Activated naive CD8-positive, alpha-beta T cell treated with anti-CD3 and anti-CD28 coated beads, Interleukin-2, amount 50 U/mL, for 24 hours (primary cell): ENCODE measurements at places on chromosomes 2 and 18.
A peak's percentile ranks its signal among the peaks of the same experiment; 100 is the strongest.

DNA sequence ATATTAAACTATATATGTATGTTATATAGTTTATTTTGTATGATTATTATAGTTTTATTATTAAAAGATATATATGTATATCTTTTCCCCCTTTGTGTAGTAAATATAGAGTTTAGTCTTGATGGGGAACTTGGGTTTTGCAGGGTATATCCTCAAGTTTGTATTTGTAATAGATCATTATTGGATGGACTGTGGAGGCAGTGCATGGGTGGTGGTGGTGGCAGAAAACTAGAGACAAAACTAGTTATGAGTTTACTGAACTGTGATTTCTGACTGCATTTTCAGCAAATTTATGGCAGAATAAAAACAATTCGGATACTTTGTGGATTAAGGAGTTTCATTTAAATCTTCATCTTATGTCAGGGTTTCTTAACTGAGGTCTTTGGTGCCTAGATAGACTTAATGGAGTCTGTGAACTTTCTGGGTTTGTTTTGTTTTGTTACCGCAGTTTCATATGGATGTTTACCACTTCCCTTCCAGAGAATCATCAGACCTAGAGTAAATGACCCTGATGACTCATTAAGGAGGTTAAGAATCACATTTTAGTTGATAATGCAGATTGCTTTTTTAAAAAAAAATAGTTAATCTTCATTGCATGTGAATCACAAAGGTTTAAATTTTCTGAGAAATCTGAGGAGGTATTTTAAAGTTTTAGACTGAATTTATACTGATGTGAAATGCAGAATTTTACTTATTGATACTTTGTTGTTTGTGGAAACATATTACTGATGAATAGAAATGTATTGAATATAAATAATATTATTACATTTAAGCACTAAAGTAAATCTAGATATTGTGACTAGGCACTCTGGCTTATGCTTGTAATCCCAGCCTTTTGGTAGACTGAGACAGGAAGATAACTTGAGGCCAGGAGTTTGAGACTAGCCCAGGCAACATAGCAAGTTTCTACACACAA lies 14.5 kb downstream of the EPC2 start:
- H3K4me1 ChIP-seq, result peaks cover 66% of the 10 kb centered on the region
- H3K4me3 ChIP-seq, result peak overlapping the region; percentile 52
- peak overlapping the region; percentile 73 for H3K27ac ChIP-seq
- DNase-seq, result no peak
- H3K27me3 ChIP-seq, result no peaks in the 10 kb centered on the region

- peaks cover 6% of the 10 kb centered on the region for H3K27me3 ChIP-seq
- H3K4me1 ChIP-seq, result no peaks in the 10 kb centered on the region
- no peak for DNase-seq
- H3K36me3 ChIP-seq, result no peaks in the 10 kb centered on the region
- no peak overlapping the region for H3K4me3 ChIP-seq
- no peak overlapping the region for H3K27ac ChIP-seq
Observed at GRCh38 chr2:128640166-128640844, 321.6 kb upstream of the HS6ST1 start.

- H3K27ac ChIP-seq, result no peak overlapping the region
- H3K27me3 ChIP-seq, result peaks cover 2% of the 10 kb centered on the region
- no peak overlapping the region for H3K4me3 ChIP-seq
- no peak for DNase-seq
- no peaks in the 10 kb centered on the region for H3K36me3 ChIP-seq
Observed at GRCh38 chr2:601387-601698, 75.9 kb downstream of the TMEM18 start.

DNA sequence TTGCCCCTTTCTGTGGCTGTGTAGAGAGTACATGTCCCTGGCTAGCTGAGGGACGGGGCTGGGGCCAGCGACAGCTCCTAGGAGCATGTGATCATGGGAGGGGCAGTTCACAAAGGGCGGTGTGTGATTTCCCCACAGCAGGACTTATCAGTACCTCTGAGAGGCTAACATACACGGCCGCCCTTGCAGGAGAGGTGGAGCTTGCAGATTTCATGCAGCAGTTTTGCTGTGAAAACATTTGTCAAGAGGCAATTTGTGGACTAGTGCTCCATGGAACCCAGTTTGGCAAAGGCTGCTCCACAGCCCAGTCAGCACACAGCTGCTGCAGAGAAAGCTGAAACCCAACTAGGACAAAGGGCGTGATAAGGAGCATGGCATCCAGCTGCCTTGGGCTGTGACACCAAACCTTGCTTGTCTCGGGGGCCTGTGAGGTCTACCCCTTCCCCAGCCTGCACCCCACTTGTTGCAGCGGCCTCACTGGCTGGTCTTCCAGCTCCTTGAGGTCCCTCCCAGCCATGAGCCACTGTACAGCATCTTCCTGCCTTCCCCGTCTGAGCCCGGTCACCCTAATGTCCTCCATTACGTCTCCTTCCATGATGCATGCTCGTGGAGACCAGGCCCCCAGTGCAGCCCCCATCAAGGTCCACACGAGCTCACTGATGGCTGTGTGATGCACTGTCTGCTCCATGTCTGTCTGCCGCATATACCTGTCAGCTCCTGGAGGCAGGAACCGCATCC lies 121.4 kb upstream of the HDAC4 start:
- no peak overlapping the region for H3K27ac ChIP-seq
- H3K36me3 ChIP-seq, result no peaks in the 10 kb centered on the region
- H3K4me3 ChIP-seq, result no peak overlapping the region
- H3K27me3 ChIP-seq, result peaks cover 2% of the 10 kb centered on the region
- no peak for DNase-seq
- H3K4me1 ChIP-seq, result no peaks in the 10 kb centered on the region

DNA sequence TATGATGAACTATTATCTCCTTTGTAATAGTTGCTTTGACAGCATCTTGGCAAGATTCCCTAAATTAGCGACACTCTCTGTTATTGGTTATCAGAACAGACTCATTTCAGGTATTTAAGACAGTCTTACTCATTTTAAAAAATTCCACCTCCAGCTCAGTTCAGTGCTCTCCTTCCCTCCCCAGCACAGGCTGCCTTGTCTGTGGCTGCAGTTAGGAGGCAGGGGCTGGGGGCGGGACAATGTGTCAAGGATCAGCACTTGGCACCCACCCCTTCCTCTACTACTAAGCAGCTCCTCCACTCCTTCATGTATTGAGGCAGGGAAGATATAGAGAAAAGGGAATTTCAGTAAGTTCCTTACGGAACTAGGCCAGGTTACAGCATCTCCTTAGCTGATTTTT lies 85.0 kb downstream of the VSNL1 start:
- no peaks in the 10 kb centered on the region for H3K4me1 ChIP-seq
- peaks cover 4% of the 10 kb centered on the region for H3K27me3 ChIP-seq
- no peak overlapping the region for H3K4me3 ChIP-seq
- H3K27ac ChIP-seq, result no peak overlapping the region
- DNase-seq, result no peak

- no peaks in the 10 kb centered on the region for H3K4me1 ChIP-seq
- no peaks in the 10 kb centered on the region for H3K36me3 ChIP-seq
- H3K4me3 ChIP-seq, result no peak overlapping the region
- H3K27ac ChIP-seq, result no peak overlapping the region
Observed at GRCh38 chr18:45538444-45538843, 76.8 kb upstream of the SLC14A2 start.

DNA sequence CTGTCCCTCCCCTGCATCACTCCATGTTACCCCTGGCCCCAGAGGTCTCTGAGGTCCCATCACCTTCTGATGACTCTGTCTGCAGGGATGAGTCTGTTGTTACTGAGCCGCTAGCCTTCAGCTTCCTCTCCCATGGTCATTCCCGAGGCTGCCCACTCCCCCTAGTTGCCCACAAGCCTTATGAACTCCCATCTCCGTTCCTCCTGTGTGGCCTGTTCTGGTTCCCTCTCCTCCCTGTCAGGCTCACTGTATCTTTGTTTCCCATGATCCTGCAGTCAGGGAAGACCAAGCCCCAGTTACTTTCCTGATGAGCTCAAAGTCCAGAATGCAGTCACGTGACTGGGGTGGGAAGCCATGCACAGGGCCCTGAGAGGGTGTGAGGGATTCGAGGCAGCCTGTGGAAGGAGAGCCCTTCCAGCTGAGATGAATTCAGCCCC lies 39.5 kb downstream of the INPP4A start:
- no peak overlapping the region for H3K4me3 ChIP-seq
- DNase-seq, result no peak
- H3K36me3 ChIP-seq, result no peaks in the 10 kb centered on the region
- peak overlapping the region; percentile 85 for H3K27ac ChIP-seq
- peaks cover 99% of the 10 kb centered on the region for H3K4me1 ChIP-seq

GRCh38 chr2:241109210-241110088 lies 7.4 kb upstream of the MTERF4 start:
- peak overlapping the region; percentile 87 for H3K27ac ChIP-seq
- H3K36me3 ChIP-seq, result peaks cover 30% of the 10 kb centered on the region
- DNase-seq, result no peak
- peak overlapping the region; percentile 72 for H3K4me3 ChIP-seq

- peaks cover 24% of the 10 kb centered on the region for H3K4me1 ChIP-seq
- peaks cover 71% of the 10 kb centered on the region for H3K27me3 ChIP-seq
- H3K27ac ChIP-seq, result no peak overlapping the region
Observed at GRCh38 chr2:113277474-113278072, 1.1 kb downstream of the PAX8 start.

- DNase-seq, result no peak
- peaks cover 52% of the 10 kb centered on the region for H3K4me1 ChIP-seq
- no peak overlapping the region for H3K27ac ChIP-seq
- no peak overlapping the region for H3K4me3 ChIP-seq
- peaks cover 7% of the 10 kb centered on the region for H3K27me3 ChIP-seq
Observed at GRCh38 chr18:59926131-59926530, 26.3 kb downstream of the PMAIP1 start.

DNA sequence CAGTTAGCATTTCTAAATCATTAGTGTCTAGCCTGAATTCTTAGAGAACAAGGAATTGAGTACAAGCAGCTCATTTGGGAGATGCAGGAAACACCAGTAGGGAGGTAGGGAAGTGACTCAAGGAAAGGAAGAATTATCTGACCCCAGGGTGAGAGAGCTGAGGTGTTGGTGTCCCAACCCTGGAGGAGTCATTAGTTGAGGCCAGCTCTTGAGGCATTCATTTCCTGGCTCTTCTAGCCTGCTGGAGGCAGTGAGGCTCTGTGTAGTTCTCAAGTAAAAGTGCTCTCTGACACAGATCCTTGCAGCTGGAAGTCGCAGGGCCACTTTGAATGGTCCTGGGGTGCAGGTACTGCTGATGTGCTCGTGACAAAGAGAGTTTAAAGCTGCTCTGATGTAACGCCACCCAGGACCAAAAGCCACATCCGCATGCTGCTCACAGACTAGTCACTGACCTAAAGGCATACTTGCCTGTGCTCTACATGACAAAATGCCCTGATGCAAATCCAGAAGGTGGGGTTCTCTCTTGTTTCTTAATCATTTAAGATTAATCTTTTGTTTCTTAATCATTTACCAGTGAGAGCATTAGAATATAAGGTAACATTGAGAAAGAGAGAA lies 299.5 kb upstream of the LYPD1 start:
- no peak overlapping the region for H3K27ac ChIP-seq
- no peaks in the 10 kb centered on the region for H3K36me3 ChIP-seq
- no peaks in the 10 kb centered on the region for H3K27me3 ChIP-seq
- no peaks in the 10 kb centered on the region for H3K4me1 ChIP-seq
- no peak for DNase-seq

- H3K4me3 ChIP-seq, result peak overlapping the region; percentile 31
- peaks cover 89% of the 10 kb centered on the region for H3K36me3 ChIP-seq
- peaks cover 89% of the 10 kb centered on the region for H3K4me1 ChIP-seq
- DNase-seq, result no peak
- peak overlapping the region; percentile 94 for H3K27ac ChIP-seq
Observed at GRCh38 chr2:216119146-216119545, 10.0 kb downstream of the XRCC5 start.

DNA sequence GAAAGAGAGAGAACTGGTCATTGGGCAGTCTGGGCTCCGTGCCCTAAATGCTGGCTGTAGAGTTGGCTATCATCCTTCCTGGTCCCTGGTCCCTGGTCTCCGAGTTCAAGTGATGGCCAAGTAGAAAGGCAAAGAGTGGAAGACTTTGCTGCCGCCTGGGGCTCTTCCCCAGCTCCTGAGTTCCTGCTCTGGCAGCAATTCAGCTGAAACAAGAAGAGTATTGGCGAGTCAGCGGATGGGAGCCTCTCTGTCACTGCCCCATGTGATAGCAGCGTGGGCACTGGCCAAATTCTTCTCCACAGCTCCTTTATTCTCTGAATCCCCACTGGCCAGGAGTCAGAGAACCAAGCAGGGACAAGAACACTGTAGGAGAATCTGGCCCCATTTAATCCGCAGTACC lies 351.0 kb upstream of the POU3F3 start:
- H3K4me1 ChIP-seq, result no peaks in the 10 kb centered on the region
- H3K36me3 ChIP-seq, result no peaks in the 10 kb centered on the region
- H3K27ac ChIP-seq, result no peak overlapping the region
- DNase-seq, result no peak
- no peak overlapping the region for H3K4me3 ChIP-seq

- H3K27ac ChIP-seq, result no peak overlapping the region
- no peak overlapping the region for H3K4me3 ChIP-seq
- peaks cover 4% of the 10 kb centered on the region for H3K4me1 ChIP-seq
- H3K36me3 ChIP-seq, result no peaks in the 10 kb centered on the region
- no peaks in the 10 kb centered on the region for H3K27me3 ChIP-seq
- DNase-seq, result no peak
Observed at GRCh38 chr2:217743966-217744761, 258.6 kb downstream of the TNS1 start.

- H3K4me3 ChIP-seq, result peak overlapping the region; percentile 51
- H3K27me3 ChIP-seq, result no peaks in the 10 kb centered on the region
- DNase-seq, result peak; percentile 59
- peak overlapping the region; percentile 78 for H3K27ac ChIP-seq
Observed at GRCh38 chr2:62313449-62314227, 117.7 kb downstream of the B3GNT2 start.

GRCh38 chr2:9095226-9095625 lies 91.7 kb upstream of the MBOAT2 start:
- H3K4me1 ChIP-seq, result peaks cover 7% of the 10 kb centered on the region
- no peak overlapping the region for H3K27ac ChIP-seq
- H3K36me3 ChIP-seq, result no peaks in the 10 kb centered on the region
- H3K4me3 ChIP-seq, result no peak overlapping the region
- H3K27me3 ChIP-seq, result peaks cover 29% of the 10 kb centered on the region
- no peak for DNase-seq

DNA sequence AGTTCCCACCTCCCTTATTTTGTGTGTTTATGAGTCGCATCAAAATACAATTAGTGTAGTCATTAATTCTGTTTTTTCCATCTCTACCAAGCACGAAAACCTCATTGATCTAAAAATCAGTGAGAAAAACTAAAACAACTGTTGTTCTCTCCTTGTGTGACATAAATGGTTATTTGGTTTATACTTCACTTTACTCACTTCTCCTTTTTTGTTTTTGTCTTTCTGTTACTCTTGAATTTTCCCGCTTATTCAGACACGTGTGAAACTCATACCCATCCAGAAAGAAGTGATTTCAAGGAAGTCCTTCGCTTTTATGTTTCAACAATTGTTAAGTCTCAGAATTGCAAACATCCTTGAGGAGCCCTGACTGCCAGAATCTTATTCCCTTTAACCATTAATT lies 121.6 kb downstream of the EML6 start:
- no peak overlapping the region for H3K4me3 ChIP-seq
- no peaks in the 10 kb centered on the region for H3K27me3 ChIP-seq
- DNase-seq, result no peak
- no peaks in the 10 kb centered on the region for H3K36me3 ChIP-seq

- no peak overlapping the region for H3K27ac ChIP-seq
- DNase-seq, result no peak
- H3K27me3 ChIP-seq, result no peaks in the 10 kb centered on the region
- H3K4me1 ChIP-seq, result peaks cover 12% of the 10 kb centered on the region
- H3K36me3 ChIP-seq, result no peaks in the 10 kb centered on the region
- H3K4me3 ChIP-seq, result no peak overlapping the region
Observed at GRCh38 chr2:161946489-161947107, 127.4 kb downstream of the DPP4 start.

- H3K4me1 ChIP-seq, result no peaks in the 10 kb centered on the region
- no peak for DNase-seq
- H3K4me3 ChIP-seq, result no peak overlapping the region
Observed at GRCh38 chr2:6650311-6650710, 215.4 kb downstream of the CMPK2 start.
